Fibroblast of skin of left biceps (primary cell): ENCODE measurements at places on chromosomes 4 and X.

DNA sequence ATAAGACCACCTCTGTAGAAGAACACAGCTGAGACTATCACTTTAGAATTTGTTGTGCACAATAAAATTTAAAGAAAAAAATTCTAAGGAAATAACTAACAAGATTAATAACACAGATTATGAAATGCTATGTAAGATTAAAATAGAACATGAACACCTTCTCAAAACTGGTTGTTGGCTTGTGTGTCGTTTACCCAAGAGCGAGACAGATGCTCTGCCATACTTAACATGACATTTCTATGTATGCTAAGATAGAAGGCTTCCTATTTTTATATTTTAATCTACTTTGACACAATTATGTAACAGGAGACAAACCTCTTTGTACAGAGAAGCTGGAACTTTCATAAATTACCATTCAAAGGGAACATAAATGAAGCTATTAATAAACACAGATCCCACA is 30.1 kb downstream of the USP46 start:
- DNase-seq, result no peak

DNA sequence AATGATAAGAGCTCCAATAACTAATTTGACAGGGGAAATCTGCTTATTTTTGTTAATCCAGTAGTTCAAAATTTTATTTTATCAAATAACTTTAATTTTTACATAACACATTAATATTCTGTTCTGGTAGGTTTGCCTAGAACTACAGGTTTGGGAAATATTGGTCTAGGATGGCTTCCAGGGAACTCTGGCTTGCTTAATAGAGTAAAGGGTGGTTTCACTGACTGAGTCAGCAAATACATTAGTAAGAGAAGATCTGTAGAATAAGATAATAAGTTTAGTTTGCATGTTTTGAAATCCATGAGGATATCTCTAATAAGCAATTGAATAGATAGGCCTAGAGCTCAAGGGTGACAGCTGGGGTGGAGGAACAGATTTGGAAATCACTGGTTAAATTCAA is 500.7 kb downstream of the ZNF674 start:
- no peak for DNase-seq

GRCh38 chr4:23171976-23172375 is 479.2 kb downstream of the GBA3 start:
- no peak for DNase-seq

GRCh38 chr4:181364504-181364903 is 878.7 kb upstream of the TENM3 start:
- no peak for DNase-seq

DNA sequence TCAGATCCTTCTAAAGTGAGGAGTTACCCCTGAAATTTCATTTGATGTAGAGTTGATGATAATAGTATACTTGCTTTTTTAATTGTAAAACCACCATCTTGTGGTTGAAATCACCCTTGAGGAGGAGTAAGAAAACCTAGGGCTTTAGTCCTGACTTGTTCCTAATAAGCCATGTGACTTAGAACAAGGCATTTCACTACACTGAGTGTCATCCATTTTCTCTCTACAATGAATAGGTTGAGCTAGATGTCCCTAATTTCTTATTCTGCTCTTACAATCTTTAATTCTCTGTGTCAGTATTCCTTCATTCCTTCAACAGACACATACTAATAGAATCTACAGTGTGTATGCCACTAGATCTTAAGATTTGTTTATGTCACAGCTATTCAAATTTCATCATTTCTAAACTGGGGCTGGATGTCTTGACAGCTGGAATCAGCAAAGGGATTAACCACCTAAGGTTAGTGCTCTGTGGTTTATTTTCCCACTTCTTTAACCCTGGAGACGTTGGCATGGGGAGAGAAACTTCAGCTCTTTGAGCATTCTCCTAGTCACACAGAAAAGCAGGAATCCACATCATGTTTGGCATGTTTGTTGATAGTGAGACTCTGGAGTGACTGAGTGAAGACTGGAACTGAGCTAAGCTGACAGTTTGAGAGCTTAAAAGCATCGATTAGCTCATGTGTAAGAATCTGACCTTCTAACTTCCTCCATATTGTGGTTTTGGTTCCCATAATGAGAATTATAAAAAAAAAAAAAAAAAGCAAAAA is 246.3 kb downstream of the NDST4 start:
- DNase-seq, result no peak

GRCh38 chr4:54318904-54319303 is 89.8 kb downstream of the PDGFRA start:
- DNase-seq, result no peak
